ENCODE measurements at places on chromosomes 7 and 10. TPM values are rescaled to one million over a fixed set of nuclear protein-coding genes. Genes with fewer than 3 reads are reported as not detected.
A peak's percentile ranks its signal among the peaks of the same experiment; 100 is the strongest.

DNA sequence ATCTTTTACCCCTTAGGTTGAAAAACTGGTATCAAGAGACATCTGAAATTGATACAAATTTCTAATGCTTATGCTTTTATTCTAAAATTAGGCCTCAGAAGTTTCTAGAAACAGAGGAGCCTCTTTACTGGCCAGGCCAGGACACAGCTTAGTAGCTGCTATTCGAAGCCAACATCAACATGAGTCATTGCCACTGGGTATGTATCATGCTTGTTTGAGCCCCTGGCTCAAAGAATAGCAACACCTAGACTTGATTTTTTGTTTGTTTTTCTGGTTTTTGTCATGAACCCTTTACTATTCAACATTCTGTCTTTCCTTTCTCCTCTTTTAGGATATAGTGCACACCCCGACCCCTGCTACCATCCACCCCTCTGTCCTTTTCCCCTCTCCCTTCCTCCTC lies 90.9 kb upstream of the STK17A start:
- no peak for DNase-seq

GRCh38 chr10:8033812-8034465 lies 20.5 kb upstream of the GATA3 start:
- DNase-seq = peak; percentile 12

DNA sequence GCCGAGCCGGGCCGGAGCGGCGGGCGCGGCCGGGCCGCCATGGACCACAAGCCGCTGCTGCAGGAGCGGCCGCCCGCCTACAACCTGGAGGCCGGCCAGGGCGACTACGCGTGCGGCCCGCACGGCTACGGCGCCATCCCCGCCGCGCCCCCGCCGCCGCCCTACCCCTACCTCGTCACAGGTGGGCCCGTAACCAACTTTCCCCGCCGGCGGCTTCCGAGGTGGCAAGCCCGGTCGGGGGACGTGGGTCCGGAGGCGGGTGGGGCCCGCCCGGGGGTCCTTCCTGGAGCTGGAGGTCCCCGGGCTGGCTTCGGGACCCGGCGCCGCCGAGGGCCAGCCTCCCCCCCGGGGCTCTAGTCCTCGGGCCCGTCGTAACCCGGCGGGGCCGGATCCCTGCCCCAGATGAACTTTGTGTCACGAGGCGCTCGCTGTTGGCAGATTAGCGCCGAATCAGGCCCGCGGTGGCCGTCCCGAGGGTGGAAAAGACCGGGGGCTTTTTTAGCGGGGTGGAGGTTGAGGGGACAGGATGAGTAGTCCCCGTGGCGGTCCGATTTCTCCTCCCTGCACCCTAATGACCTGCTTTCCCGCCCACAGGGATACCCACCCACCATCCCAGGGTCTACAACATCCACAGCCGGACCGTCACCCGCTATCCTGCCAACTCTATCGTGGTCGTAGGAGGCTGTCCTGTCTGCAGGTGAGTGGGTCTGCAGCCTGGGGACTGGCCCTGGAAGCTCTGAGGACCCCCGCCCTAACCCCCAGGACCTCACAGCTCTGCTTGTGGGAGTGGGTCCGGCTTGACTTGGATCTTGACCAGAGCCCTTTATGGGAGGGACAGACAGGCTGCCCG lies 496 bp downstream of the BRI3 start:
- DNase-seq = peak; percentile 53

DNA sequence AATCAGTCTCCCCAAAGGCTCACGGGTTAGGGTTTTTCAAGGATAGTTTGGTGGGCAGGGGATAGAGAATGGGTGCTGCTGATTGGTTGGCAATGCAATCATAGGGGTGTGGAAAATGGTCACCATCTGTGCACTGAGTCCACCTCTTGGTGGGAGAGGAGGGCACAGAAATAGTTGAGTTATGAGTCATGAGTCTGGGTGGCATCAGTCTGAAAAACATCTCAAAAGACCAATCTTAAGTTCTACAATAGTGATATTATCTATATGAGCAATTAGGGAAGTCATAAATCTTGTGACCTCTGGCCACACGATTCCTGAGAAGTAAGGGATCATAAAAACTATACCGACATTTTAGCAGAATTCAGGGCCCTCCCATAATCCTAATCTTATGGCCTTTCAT lies 62.7 kb downstream of the LGI1 start:
- DNase-seq = no peak

WDR86 gene
- 0.43 TPM for total RNA-seq

PTPN20 gene
- 1.5 TPM for total RNA-seq

BBIP1 gene
- total RNA-seq = 43.9 TPM

TRAPPC14 gene
- 17.9 TPM for total RNA-seq

LRIT1 gene
- total RNA-seq = not detected
